IPS DF 6.9 (cell line): ENCODE measurements at places on chromosomes 1 and 21.

DNA sequence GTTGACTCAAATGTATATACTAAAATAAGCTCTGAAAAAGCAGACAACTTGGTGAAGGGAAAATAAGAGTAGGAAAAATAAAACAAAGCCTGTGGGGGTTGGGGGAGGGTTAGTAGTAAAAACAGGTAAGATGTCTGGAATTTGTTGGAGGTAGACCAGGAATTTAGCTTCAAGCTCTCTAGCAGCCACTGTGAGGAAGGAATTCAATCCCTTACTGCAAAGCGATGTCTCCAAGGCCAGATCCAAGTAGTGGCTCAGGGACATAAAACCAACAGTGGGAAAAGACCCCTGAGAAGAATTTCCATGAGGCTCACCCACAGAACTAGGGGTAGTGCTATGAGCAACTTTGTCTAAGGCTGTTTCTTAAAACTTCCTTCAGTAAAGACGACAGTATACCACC lies 7.8 kb downstream of the ANGPTL7 start:
- no peaks in the 10 kb centered on the region for H3K27me3 ChIP-seq
- no peak overlapping the region for H3K4me3 ChIP-seq
- peaks cover 13% of the 10 kb centered on the region for H3K36me3 ChIP-seq
- H3K27ac ChIP-seq = no peak overlapping the region

DNA sequence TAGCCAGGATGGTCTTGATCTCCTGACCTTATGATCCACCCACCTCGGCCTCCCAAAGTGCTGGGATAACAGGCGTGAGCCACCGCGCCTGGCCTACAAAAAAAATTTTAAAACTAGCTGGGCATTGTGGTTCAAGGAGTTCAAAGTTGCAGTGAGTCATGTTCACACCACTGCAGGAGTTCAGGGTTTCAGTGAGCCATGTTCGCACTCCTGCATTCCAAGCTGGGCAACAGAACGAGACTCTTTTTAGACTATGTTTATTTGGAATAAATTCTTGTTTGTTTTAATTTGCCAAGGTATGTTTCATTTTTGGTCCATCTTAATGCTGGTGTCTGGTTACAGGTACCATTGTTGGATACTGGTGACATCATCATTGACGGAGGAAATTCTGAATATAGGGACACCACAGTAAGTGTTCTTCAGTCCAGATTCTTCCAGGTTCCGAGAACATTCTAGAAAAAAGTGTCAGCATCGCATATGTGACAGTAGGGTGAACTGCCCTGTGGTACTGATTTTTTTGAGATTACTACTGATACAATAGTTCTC lies 3.9 kb downstream of the PGD start:
- peaks cover 3% of the 10 kb centered on the region; the same call in 1 of the 2 replicates for H3K4me1 ChIP-seq
- peaks cover 29% of the 10 kb centered on the region for H3K36me3 ChIP-seq
- no peak overlapping the region for H3K4me3 ChIP-seq
- DNase-seq = no peak
- no peak overlapping the region for H3K27ac ChIP-seq

GRCh38 chr1:48492392-48492791 lies 20.4 kb upstream of the SPATA6 start:
- DNase-seq = no peak
- H3K27ac ChIP-seq = no peak overlapping the region
- no peak overlapping the region for H3K4me3 ChIP-seq
- H3K27me3 ChIP-seq = no peaks in the 10 kb centered on the region

DNA sequence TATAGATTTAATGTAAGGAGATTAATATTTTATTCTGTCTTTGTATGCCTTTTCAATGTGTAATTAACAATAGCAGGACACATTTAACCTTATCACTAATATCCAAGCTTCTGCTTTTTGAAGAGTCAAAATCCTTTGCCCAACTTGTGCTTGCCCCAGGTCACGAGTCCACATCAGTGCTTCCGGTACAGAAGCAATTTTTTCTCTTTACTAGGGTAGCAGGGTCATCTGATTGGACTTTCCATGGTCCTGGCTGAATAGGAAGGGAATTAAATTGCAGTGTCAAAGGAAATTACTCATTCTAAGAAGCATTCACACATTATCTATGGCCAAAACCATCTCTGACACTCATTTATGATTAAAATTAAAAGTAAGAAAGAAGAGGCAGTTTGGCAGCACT lies 460.5 kb upstream of the ADGRL2 start:
- no peaks in the 10 kb centered on the region for H3K4me1 ChIP-seq
- no peak overlapping the region for H3K4me3 ChIP-seq
- H3K27me3 ChIP-seq = no peaks in the 10 kb centered on the region
- no peak for DNase-seq
- no peaks in the 10 kb centered on the region for H3K36me3 ChIP-seq
- no peak overlapping the region for H3K27ac ChIP-seq
